ENCODE measurements at places on chromosomes 16 and 17.

DNA sequence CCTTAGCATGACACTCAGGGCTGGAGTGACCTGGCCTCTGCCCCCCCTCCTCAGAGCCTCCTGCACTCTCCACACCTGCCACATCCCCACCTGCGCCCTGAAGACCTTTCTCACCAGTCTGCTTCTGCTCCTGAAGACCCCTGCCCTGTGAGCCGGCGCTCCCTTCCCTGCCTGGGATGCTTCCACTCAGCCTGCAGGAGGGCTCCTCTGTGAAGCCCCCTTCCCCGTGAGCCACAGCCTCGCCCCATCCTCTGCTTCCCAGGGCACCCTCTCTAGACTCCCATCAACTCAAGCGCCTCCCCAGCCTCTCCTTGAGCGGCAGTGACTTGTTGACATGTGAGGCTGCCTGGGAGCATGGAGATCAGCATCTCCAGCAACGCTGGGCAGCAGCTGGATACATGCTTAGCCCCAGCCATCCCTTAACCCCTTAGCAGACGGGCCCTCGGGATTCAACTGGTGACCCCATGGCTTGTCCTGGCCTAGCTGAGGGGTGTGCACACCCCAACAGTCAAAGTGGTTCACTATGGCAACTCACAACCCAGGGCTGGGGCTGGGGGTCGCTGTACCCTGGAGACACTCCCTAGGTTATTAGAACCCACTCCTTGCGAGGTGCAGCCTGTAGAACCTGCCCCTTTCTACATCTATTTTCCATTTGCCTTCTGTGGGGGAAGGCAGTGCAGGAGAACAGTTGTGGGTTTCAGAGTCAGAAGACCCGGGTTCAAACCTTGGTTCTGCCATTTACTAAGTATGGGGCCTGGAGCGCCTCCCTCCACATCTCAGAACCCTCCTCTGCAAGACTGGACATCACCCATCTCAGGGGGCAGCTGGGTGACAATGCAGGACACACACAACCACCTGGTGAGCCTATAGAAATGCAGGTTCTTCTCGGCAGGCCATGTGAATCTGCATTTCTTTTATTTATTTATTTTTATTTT, 21.5 kb downstream of the TMEM235 start:
- DNase-seq, result no peak

DNA sequence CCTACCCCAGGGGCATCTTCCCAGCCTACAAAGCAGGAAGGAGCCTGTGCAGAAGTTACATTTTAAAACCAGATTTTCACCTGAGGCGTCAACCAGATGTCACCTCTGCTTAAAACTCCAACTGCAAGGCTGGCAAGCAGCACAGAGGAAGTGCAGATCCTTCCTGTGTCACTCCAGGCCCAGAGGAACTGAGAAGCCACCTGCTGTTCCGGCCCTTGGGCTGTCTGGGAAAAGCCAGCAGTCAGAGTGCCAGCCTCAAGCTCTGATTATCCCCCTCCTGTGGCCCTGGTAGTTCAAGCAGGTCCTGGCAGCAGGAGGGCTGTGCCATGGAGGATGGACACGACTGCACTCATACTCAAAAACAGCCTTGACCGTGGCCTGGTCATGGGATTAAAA, 10.2 kb downstream of the POLR2C start:
- DNase-seq, result no peak

DNA sequence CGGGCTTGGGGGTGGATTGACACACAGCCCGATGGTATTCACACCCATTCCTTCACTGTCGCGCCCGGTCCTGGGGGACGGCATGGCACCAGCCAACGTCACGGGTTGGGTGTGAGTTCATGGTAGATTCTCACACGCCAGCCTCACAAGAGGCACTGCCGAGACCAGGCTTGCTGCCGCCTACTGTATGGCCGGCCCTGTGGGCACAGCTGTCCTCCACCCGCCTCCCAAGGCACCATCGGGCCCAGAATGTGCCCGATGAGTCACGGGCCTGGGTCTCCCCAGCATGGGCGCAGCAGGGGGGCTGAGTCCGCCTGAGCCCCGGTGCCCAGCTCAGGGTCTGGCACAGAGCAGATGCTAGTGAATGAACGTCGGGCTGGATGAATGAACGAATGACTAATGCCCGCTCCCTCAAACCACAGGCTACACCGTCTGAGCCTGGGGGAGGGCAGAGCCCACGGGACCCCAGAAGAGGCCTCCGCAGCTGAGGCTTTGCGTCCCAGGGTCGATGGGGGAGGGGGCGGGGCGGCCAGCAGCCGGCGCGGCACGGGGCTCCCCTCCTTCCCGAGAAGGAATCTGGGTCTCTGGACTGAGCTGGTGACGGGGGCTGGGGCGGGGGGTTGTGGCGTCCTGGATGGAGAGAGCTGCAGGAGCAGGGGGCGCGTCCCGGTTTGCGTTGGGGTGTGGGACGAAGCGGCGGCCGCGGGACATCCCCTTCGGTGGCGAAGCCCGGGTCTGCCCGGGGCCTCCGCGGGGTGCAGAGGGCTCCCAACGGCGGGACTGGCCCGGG, 829 bp downstream of the PITPNM3 start:
- DNase-seq, result no peak

DNA sequence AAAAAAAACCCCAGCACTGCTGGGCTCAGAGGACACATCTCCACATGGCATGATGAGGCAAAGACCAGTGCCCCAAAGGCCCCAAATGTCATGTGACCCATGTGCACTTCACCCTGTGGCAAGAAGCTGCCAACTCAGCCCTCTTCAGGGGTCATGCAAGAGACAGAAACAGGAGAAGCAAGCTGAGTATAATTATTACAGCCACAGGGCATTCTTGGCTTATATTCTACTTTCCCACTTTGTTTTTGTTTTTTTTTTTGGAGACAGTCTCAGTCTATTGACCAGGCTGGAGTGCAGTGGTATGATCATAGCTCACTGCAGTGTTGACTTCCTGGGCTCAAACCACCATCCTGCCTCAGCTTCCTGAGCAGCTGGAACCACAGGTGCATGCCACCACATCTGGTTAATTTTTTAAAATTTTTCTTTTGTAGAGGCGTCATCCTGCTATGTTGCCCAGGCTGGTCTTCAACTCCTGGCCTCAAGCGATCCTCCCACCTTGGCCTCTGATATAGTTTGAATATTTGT, 32.7 kb upstream of the LITAF start:
- DNase-seq, result no peak

DNA sequence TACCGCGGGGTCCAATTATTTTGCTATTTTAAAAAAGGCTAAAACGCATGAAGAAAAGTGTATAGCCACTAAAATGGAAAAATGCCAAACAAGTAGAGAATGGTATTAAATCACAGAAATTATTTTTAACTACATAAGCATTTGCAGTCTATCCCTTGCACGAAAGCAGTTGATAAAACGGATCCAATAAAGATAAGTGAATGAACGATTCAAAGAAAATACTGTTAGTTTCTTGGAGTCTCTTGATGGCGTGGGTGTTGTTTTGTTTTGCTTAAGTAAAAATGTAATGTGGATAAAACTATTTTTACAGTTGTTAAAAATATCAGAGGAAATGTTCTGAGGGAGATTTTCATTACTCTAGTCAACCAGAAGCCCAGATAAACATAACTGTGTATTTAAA, 9.3 kb downstream of the HS3ST3A1 start:
- DNase-seq, result no peak

DNA sequence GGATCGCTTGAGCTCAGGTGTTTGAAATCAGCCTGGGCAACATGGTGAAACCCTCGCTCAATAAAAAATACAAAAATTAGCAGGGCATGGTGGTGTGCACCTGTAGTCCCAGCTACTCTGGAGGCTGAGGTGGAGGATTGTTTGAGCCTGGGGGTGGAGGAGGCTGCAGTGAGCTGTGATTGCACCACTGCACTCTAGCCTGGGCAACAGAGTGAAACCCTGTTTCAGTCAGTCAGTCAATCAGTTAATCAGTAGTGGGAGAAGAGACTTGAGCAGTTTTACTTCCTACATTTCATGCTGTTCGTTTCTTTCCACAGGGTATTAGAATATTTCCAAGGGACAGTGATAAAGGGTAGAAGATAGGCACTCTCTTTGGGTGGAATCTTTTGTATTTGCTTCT, 8.8 kb downstream of the MAP3K3 start:
- DNase-seq, result no peak
